ENCODE measurements at places on chromosomes 7 and 10.

- DNase-seq: no peak
Measured at GRCh38 chr10:48365668-48366067, 59.2 kb downstream of the MAPK8 start.

DNA sequence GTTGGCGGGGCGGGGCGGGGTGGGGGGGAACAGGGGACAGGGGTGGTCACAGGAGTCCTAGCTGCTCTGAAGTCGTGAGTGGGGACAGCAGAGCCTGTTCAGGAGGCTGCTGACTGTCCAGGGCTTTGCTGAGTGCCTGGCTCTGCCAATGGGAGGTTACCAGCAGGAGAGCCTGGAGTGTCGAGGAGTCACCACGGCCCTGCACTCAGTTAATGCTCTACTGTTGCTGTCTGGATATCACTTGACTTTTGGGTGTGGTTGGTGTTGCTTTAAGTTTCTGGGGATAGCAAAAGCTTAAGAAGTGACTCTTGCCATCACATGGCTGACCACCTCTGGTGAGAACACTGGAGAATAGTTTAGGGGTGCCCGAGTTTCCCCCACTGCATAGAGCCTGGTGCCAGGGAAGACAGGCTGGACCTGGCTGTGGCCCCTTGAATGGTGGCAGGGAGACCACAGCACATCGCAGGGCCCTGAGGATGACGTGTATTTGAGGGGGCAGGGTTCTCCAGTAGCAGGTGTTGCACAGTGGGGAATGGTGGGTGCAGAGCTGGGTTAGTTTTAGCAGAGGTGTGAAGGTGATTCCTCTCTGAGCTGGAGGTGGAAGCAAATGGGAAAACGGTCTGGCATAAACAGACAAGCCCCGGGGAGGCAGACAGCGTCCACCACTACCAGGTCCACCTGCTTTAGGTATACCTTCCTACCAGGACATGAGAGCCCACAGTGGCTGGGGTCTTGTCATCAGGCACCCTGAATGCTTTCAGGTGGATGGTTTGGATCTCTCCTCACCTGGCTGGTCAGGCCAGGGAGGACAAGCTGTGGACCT is 54.2 kb upstream of the CAMK2B start:
- no peak for DNase-seq

DNA sequence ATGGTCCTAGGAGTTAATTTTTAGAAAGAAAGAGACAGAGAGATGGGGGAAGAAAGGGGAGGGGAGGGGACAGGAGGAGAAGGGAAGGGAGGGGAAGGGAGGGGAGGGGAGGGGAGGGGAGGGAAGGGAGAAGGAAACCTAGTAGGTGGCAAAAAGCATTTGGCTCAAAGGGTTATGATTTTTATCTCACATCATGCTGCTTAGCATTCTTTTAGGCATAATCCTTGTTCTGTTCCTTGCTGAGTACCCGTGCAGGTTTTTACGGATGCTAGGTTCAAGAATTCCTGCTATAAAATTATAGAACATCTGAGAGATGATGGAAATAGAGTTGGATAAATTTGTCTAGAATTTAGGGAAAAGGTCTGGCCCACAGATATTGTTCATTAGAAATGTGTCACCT is 132.4 kb upstream of the PRSS1 start:
- DNase-seq: no peak

DNA sequence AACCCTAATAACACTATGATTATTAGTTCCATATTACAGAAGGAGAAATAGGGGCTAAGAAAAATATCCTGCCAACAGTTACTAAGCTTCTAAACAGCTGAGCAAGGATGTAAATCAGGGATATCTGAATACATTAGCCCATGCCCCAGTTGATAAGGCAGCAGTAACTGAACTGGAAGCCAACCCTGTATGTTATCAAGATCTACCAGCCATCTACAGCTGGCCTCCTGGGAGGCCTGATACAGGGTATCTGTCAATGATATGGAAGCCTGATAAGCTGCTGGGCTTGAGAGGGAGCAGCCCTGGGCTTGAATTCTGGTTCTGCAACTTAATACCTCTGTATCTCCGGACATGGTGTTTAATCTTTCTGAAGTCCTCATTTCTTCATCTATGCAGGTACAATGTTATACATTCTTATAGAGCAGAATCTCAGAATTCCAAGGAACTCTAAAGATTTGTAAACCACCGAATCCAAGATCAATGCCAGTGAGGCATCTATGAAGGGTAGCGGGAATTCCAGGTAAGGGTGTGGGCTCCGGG is 37.9 kb upstream of the AFAP1L2 start:
- DNase-seq: no peak

DNA sequence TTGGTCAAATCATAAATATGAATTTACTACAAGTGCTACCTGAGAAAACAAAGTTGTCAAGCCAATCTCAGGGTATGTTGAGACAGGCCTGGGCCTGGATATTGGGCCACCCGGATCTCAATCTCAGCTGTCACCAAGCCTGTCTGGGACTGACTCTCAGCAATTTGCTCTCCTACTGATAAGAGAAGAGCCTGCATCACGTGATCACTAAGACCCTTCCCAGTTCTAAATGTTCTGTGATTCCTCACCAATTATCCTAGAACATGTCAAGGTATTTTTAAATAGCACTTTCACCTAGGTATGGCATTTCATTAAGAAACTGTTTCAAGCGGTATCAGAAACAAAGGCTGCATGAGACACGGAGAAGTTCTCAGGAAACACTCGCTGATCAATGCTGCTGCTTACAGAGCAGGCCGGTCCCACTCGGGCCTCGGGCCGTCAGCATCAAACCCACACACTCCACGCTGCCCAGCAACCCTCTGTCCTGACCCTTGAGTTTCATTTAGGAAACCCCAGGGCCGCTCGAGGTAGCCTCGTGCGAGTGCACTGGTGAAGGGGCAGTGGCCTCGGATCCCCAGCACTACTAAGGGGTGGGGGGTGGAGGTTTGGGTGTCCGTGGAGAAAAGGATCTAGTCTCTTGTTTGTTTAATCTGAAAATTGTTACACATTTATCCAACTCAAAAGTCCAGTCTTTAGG is 4.1 kb downstream of the KLF6 start:
- no peak for DNase-seq

DNA sequence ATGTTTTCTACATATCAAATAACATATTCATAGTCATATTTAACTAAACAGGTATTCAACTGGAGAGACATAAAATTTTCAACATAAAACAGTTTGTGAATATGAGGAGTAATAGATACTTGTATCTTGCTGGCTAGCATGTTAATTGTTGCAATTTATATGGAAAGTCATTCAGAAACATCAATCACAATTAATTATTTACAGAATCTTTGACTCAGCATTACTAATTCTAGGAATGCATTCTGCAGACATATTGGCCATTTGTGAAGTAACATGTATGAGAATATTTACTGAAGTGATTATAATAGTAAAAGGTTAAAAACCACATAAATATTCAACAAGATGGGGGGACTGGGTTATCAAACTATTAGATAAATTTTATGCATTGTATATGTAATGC is 203.7 kb downstream of the TSPAN12 start:
- no peak for DNase-seq

GRCh38 chr7:43636093-43636492 is 53.2 kb downstream of the STK17A start:
- no peak for DNase-seq

DNA sequence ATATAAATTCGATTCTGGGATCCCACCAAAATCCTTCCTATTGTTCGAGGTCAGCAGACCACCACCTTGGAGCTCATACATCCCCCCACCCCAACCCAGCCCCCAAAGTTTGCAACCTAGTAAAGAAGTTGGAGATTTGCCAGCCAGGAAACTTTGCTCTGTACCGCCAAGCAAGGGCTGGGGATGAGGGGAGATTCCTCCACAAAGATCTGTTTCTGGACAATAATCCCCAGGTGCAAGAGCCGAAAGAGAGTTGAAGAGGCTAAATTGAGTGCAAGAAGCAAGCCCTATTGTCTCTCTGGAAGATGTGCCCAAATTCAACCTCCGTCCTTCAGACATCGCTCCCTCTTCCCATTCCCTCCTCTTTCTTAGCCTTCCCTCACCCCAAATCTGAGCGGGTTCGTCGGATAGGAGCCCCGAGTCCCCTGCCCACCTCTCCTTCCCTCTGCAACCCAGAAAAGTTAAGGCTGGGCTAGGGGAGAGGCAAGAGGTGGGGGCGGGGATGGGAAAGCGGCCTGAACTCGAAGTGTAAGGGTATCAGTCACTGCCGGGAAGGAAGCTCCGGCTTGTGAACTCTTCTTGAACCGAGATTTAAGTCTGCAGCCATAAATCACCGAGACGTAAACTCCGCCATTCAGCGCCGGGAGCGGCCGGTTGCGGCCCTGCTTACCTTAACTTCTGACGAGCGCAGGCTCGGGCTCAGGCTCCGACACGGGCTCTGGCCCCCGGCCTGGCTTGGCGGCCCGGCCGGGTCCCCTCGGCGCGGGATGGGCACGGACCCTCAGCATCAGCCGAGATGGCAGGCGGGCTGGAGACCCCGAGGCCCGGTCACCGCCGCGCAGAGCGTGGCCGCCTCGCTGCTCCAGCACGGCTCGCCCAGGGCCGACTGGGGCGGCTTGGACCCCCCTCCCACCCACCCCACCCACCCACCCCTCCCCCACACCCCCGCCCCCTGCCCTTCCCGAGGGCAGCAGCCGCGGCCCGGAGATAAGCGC is 10.8 kb upstream of the HOXA2 start:
- no peak for DNase-seq

DNA sequence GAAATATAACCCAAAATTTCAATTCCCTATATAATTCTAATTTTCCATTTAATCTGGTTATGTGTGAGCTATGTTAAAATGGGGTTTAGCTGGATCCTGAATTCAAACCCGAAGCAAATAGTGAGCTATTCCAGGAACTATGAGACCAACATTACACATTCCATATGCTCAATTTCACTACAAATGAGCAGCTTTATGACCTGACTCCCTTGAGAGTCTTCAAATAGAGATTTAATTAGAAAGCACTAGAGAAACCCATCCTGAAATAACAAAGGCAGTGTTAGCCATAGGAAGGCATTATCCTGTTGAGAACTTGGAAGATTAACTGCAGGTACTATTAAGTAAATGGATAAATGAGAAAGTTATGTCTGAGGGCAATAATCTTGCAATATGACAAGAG is 890.0 kb downstream of the GRM8 start:
- no peak for DNase-seq

DNA sequence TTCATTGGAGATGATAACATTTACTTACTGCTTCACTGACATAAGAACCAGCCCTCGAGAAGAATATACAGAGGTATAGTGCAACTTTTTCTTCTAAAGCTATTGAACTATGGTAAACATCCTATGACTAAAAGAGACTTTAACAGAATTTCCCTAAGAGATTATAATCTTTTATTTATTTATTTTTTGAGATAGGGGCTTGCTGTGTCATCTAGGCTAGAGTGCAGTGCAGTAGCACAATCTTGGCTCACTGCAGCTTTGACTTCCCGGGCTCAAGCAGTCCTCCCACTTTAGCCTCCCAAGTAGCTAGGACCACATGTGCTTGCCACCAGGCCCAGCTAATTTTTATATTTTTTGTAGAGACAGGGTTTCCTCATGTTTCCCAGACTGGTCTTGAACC is 258.5 kb upstream of the FERD3L start:
- no peak for DNase-seq

DNA sequence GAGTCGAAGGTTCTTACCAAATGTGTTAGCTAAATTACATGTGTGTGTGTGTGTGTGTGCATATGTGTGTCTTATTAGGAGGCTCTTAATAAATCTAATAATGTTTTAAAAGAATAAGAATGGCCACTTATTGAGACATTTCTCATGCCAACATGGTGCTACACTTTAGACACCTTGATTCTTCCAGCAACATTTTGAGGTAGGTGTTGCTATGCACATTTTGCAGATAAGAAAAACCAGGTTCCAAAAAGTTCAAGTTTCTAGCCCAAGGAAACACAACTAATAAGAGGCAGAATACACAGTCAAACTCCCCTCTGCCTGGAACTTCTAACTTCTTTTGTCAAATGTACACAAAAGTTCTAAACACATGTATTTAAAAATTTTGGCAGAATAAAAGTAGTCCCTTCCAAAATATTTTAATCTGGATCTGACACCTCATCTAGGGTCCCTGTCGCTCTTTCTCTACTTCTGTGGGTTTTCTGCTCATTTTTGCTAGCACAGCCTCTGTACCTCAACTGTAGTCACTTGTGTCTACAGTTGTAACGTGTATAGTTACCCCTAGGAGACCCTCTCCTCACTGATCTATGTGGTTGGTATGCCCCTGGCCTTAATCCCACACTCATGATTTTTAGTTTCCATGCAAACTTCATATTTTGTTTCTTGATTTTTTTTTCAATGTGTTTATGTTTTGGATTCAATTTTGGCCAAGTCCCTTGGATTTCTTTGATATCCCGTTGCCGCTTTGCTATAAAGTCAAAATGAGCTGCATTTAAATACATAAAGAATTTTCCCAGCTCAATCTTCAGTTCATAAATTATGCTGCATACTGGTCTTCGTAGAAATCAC is 4.3 kb downstream of the ANKRD1 start:
- DNase-seq: no peak

- no peak for DNase-seq
Measured at GRCh38 chr10:117662126-117662525, 119.6 kb downstream of the EMX2 start.

GRCh38 chr7:115178835-115179234 is 256.9 kb downstream of the MDFIC start:
- no peak for DNase-seq

- DNase-seq: no peak
Measured at GRCh38 chr7:45078125-45078681, 10.6 kb downstream of the NACAD start.

DNA sequence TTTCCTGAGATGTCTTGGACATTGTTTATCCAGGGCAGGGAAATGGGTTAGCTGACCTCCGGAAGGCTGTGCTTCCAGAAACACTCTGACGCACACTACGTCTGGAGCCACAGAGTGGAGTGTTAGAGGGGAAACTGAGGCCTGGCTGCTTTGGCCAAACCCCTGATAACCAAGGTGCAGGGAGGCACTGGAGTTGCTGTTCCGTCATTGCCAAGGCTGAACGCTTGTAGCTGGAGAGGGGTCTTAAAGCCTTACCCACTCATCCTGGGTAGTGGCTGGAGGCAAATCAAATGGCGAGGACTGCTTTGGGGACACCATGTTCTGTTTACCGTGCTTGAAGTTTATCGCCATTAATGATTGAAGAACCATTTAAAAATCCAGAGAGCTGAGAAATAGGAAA is 604.1 kb upstream of the FOXK1 start:
- DNase-seq: no peak

- DNase-seq: no peak
Measured at GRCh38 chr7:38950309-38950708, 27.4 kb upstream of the POU6F2 start.

GRCh38 chr10:51733057-51733456 is 33.7 kb upstream of the CSTF2T start:
- no peak for DNase-seq

- no peak for DNase-seq
Measured at GRCh38 chr10:103439776-103440175, 12.4 kb downstream of the CALHM2 start.

DNA sequence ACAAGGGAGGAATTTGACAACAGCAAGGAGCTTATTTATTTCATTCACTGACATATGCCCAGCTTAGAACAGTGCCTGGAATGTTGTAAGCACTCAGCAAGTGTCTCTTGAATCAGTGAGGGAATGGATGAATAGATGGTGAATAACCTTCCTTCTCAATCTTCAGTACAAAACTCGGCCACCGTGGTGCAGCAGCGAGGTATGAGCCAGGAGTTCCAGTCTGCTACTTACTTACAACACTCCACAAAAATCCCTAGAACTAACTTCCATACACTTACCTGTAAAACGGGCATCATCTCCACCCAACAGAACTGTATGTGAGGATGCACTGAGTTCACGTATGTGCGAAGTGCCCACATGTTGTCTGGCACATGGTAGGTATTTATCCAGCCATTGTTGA is 237.4 kb downstream of the WDR11 start:
- DNase-seq: no peak

- DNase-seq: no peak
Measured at GRCh38 chr10:74445493-74445892, 294.5 kb downstream of the ADK start.

All from AML-193 (cell line).